ENCODE measurements at places on chromosomes 7 and 10. TPM values are rescaled to one million over a fixed set of nuclear protein-coding genes. Genes with fewer than 3 reads are reported as not detected.

DNA sequence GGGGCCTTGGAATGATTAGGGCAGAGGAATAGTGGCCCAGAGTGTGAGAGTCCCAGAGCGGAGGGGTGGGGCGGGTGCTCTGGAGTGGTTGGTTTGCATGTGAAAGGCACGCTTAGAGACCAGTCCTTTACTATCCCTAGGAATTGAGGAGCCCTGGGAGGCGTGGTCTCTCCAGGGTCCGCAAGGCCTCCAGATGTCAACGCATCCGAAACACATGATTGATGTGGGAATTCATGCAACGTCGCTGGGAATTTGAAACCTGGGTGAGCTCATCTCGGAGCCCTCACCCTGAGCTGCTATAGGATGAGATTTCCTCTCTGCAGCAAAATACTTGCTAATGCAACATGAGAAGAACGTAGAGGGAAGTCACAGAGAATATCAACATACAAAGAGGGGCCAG is 51.2 kb downstream of the NPTX2 start:
- H3K27ac ChIP-seq, result no peak overlapping the region
- H3K4me3 ChIP-seq, result no peak overlapping the region
- H3K27me3 ChIP-seq, result no peaks in the 10 kb centered on the region
- DNase-seq, result no peak

GRCh38 chr7:137838706-137839315 is 8.0 kb downstream of the DGKI start:
- H3K27me3 ChIP-seq, result no peaks in the 10 kb centered on the region
- no peaks in the 10 kb centered on the region for H3K4me1 ChIP-seq
- H3K27ac ChIP-seq, result no peak overlapping the region
- no peak for DNase-seq
- no peak overlapping the region for H3K4me3 ChIP-seq

- DNase-seq, result peak; percentile 54
- no peaks in the 10 kb centered on the region for H3K27me3 ChIP-seq
- peak overlapping the region; percentile 71 for H3K27ac ChIP-seq
- H3K4me3 ChIP-seq, result peak overlapping the region; percentile 79
- no peaks in the 10 kb centered on the region for H3K36me3 ChIP-seq
- peaks cover 2% of the 10 kb centered on the region for H3K4me1 ChIP-seq
Measured at GRCh38 chr10:110208614-110209453, 1.4 kb downstream of the MXI1 start.

UBTD1 gene
- 14.9 TPM for total RNA-seq

- H3K27ac ChIP-seq, result no peak overlapping the region
- no peak overlapping the region for H3K4me3 ChIP-seq
- H3K36me3 ChIP-seq, result no peaks in the 10 kb centered on the region
- peak; percentile 40 for DNase-seq
- peaks cover 7% of the 10 kb centered on the region for H3K4me1 ChIP-seq
Measured at GRCh38 chr7:129958643-129959470, 6.1 kb upstream of the UBE2H start.

GRCh38 chr10:79018521-79019011 is 50.2 kb upstream of the ZMIZ1 start:
- DNase-seq, result no peak
- H3K36me3 ChIP-seq, result no peaks in the 10 kb centered on the region
- H3K27me3 ChIP-seq, result no peaks in the 10 kb centered on the region
- H3K4me1 ChIP-seq, result peaks cover 18% of the 10 kb centered on the region

TCERG1L gene
- total RNA-seq, result 1.1 TPM

DNA sequence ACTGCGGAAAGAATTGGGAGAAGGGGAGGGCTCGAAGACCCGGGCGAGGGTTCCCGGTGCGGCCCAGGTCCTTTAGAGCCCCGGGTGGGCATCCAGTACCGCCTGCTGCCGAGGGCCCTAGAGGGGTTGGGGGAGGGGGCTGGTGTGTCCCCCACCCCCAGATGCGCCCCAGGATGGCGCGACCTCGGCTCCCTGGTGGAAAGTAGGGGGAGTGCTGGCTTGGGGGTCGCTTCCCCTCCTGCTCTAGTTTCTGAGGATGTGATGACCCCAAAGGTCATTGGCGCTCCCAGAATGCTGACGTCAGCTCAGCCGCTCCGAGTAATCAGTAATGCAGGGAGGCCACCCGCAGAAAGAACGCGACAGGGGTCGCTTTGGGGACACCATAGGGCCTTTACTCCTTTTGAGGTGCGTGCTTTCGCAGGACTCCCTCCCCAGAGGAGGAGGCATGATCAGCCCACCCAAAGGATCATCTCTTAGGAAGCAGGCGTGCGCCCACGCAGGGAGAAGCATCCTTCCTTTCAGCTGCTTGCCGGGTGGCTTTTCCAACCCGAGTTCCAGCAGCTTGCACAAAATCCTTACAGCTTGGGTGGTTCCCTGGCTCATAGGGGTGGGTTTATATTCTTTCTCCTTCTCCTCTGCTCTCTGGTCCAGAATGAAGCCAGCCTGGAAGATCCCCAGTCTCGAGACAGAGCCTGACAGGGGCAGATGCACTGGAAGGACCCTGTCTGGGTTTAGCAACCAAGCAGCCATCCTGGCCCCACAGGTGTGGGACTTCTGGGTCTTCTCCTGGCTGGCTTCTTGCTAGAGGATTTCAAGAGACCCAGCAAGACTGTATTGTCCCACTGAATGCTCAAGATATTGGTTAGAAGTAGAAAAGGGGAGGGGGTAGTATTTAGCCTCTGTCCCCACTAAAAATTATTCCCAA is 1.3 kb upstream of the PRKAG2 start:
- DNase-seq, result no peak
- H3K27ac ChIP-seq, result no peak overlapping the region
- peak overlapping the region; percentile 84 for H3K4me3 ChIP-seq

DNA sequence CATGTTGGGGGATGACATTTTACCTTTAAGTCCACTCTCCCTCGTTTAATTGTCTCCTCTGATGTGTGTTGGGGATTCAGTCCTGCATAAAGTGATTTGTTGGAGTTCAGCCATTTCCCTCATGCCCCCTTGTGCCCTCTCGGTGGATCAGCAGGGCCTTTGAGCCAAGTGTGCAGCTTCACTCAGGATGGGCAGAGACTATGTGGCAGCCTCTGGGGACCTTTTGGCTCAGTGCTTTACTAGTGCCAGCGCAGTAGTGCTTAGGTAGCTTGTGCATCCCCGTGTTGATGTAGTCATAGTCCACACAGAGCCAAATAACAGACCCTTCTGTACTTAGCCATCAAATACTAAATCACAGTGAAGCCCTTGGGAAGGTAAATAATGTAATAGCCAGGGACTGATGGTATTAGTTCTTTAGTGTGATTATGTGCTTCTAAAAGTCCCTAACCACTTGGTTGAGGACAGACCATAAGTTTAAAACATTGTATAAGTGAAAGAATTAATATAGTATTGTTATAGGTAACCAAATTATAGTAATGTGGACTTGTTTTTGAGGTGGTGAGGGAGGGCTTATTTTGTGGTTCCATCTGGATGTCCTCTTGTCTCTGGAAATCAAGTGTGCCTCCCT is 11.4 kb downstream of the BUB3 start:
- no peaks in the 10 kb centered on the region for H3K27me3 ChIP-seq
- no peaks in the 10 kb centered on the region for H3K4me1 ChIP-seq
- no peak for DNase-seq
- H3K36me3 ChIP-seq, result no peaks in the 10 kb centered on the region
- no peak overlapping the region for H3K4me3 ChIP-seq

GRCh38 chr7:105920766-105921165 is 42.3 kb upstream of the CDHR3 start:
- H3K4me3 ChIP-seq, result no peak overlapping the region
- H3K27ac ChIP-seq, result no peak overlapping the region
- no peaks in the 10 kb centered on the region for H3K4me1 ChIP-seq

DNA sequence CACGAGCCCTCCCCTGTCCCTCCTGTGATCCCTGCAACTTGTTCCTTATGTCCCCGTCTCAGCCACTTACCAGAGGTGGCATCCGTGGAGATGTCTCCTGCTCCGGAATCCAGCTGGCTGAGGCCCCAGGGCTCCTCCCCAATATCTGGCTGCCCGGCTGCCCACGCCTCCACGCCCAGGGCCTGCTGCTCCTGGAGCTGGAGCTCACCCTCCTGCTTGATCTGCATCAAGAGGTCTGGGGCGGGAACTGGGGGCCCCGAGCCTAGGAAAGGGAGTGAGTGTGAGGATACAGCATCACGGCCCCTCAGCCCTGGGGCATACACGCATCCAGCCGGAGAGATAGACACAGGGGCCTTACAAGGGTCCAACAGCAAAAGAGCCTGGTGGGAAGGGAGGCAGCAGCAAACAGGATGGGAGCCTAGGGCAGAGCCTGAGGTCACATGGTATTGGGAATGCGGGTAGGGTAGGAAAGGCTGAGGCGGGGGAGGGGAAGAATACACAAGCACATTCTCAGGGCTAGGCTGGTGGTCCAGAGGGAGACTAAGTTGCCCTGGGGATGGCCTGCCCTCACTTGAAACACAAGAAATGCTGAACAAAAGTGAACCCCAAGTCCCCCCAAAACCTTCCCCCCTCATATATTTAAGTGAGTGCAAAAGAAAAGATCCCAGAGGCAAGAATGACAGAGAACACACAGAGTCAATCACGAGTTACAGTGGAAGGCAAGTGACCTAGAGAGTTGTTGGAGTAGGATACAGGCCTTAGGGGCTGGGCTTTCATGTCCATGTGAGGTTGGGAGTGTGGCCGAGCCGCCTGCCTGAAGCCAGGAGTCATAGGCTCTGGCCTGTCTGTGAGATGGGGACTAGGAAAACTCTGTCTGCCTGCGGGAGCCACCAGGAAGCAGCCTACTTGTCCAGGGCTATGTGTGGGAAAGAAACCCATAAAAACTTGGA is 16.9 kb upstream of the ZNF777 start:
- H3K4me1 ChIP-seq, result no peaks in the 10 kb centered on the region
- no peak for DNase-seq
- no peak overlapping the region for H3K27ac ChIP-seq

GIMAP2 gene
- 13.3 TPM for total RNA-seq

- H3K27ac ChIP-seq, result no peak overlapping the region
- DNase-seq, result no peak
- no peaks in the 10 kb centered on the region for H3K4me1 ChIP-seq
- no peaks in the 10 kb centered on the region for H3K27me3 ChIP-seq
- H3K36me3 ChIP-seq, result no peaks in the 10 kb centered on the region
Measured at GRCh38 chr10:105185161-105185560, 544.1 kb downstream of the SORCS3 start.

OR2A42 gene
- 0.34 TPM for total RNA-seq

- H3K4me3 ChIP-seq, result no peak overlapping the region
- DNase-seq, result no peak
- H3K27ac ChIP-seq, result no peak overlapping the region
- no peaks in the 10 kb centered on the region for H3K36me3 ChIP-seq
Measured at GRCh38 chr10:73992899-73993788, 4.8 kb upstream of the VCL start.

CRPPA gene
- 3.0 TPM for total RNA-seq

GRCh38 chr10:24449321-24449740 is 240.4 kb downstream of the KIAA1217 start:
- H3K4me1 ChIP-seq, result peaks cover 10% of the 10 kb centered on the region
- no peak for DNase-seq
- no peaks in the 10 kb centered on the region for H3K27me3 ChIP-seq
- H3K27ac ChIP-seq, result no peak overlapping the region
- no peaks in the 10 kb centered on the region for H3K36me3 ChIP-seq

DNA sequence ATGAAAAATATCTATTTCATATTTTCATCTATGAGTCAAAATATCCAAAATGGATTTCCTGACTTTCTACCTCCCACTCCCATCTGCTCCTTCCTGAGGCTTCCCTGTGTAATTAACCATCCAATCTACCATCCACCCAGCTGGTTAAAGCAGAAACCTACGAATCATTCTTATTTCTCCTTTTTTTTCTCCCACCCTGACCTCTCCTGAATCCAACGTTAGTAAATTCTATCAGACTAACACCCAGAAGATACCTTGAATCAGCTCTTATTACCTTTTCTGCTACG is 3.7 kb upstream of the LIPF start:
- H3K36me3 ChIP-seq, result no peaks in the 10 kb centered on the region
- no peak overlapping the region for H3K4me3 ChIP-seq
- no peaks in the 10 kb centered on the region for H3K27me3 ChIP-seq

DNA sequence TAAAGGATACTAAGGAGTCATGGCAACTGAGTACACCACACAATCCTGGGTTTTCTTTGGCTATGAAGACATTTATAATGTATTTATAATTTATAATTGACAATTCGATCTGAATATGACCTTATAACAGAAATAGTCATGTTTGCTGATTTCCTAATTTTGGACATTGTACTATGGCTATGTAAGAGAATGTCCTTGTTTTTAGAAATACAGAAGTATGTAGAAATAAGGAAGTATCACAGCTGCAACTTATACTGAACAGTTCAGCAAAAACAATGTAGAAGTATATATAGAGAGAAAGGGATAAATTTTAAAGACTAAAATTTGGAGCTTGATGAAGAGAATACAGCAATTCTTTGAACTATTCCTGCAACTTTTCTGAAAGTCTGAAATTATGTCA is 32.6 kb downstream of the PRLHR start:
- no peak overlapping the region for H3K4me3 ChIP-seq
- H3K27ac ChIP-seq, result no peak overlapping the region
- no peaks in the 10 kb centered on the region for H3K4me1 ChIP-seq
- DNase-seq, result no peak

PUS7 gene
- 19.6 TPM for total RNA-seq

DNA sequence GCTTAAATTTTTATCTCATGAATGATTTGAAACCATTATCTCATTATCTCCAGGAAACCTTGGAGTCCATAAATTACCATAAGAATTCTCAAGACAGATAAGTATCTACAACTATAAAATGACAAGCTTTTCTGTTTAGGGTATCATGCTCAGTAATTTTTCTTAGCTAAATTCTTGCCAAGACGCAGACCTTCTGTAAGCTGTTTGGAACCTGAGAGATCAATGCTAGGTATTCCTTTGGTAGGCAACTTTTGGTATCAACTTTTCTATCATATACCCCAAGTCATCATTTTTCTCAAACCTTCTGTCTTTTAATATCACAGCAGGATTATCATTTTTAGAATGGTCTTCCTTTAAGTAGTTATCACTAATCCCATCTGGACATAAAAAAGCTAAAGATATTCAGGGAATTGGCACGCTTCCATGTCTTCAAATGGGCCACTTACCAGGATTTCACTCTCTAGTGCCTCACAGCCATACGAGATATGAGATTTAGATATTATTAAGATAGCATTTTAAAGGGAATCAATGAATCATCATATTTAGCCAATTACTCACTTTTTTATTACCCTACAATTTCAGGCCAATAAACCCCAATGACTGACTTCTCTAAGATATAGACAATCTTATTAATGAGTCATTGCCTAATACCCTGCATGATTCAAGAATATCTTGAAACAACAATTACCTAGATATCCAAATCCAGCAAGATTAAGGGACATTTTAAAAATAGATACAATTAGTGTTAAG is 544.1 kb downstream of the HTR7 start:
- H3K4me3 ChIP-seq, result no peak overlapping the region
- no peaks in the 10 kb centered on the region for H3K4me1 ChIP-seq
- no peaks in the 10 kb centered on the region for H3K27me3 ChIP-seq
- no peak for DNase-seq
- H3K36me3 ChIP-seq, result no peaks in the 10 kb centered on the region

DYDC1 gene
- 0.33 TPM for total RNA-seq

HSPA12A gene
- 36.4 TPM for total RNA-seq

PDE1C gene
- total RNA-seq, result 11.9 TPM

HSPA14 gene
- total RNA-seq, result 8.1 TPM

Data from ovary (tissue), 10 donors.